ENCODE measurements at places on chromosomes 1 and 21.

- DNase-seq = no peak
These were observed 73.5 kb downstream of the EPS15 start for GRCh38 chr1:51445351-51446090.

- DNase-seq = no peak
These were observed 3.7 kb downstream of the LENEP start for GRCh38 chr1:154996966-154997701.

DNA sequence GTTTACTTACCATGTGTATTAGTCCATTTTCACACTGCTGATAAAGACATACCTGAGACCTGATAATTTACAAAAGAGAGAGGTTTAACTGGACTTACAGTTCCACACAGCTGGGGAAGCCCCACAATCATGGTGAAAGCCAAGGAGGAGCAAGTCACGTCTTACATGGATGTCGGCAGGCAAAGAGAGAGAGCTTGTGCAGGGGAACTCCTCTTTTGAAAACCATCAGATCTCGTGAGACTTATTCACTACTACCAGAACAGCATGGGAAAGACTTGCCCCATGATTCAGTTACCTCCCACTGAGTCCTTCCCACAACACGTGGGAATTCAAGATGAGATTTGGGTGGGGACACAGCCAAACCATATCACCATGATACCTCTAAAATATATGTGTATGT lies 39.3 kb upstream of the ERRFI1 start:
- no peak for DNase-seq

DNA sequence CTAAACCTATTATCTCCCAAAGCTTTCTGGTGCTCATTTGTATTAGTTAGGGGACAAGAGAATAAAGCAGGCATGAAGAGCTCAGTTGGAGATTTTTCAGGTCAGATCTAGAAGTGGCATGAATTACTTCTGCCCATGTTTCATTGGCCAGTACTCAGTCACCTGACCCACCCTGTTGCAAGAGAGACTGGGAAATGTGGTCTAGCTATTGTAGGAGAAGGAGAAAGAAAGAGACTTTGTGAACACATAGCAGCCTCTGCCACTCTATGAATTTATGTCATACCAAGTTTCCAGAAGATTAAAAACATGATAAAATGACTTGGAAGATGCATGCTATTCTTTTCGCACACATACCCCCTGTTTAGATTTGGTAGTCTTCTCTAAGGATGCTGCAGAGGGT lies 302.3 kb upstream of the RUNX1 start:
- no peak for DNase-seq

DNA sequence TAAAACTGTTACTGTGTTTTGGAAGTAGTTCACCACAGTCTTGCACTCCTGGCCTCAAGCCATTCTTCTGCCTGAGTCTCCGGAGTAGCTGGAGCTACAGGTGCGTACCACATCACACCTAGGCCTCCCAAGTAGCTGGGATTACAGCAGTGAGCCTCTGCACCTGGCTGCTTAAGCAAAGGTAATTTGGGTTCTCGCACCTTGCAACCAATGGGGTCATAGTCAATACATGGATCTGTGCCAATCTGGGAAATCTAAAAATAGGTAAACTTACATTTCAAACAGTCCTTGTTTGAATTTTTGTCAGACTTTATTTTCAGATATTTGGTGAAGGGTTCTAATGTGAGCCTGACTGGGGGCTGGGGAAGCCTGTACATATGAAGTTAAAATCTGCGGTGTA lies 466.5 kb downstream of the PCP4 start:
- no peak for DNase-seq

DNA sequence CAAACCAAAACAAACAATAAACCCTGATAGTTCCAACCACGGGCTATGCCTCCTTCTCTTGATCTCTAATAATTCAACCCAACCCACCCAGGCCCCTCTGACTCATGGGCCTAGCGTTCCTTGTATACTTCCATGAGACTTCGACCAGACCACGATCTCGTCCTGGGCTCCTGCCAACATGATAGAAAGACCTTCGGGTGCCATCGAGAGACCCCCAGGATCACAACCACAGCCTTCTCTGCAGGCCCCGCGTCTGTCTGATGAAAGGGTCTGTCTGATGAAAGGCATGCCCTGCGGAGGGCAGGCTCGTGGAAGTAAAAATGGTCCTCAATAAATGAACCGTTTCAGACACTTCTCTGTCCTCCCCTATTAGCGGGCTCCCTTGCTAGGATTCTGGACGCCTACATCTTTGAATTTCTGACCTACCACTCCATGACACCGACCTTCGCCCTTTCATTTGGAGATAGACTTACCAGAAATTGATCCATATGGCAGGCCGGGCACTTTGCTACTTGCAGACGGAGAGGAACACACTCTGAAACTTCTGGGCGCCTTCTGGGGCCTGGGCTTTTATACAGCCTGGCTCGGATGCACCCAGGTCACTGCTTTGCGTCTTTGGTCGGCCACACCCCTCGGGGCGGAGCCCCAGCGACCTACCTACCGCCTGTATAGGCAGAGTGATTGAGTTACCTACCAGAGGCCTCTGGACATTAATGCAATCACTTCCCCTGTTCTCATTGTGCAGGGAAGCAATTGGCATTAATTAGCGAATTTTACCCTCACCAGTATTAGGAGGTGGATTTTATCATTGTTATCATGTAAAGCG lies 5.3 kb upstream of the KLF18 start:
- DNase-seq = no peak

DNA sequence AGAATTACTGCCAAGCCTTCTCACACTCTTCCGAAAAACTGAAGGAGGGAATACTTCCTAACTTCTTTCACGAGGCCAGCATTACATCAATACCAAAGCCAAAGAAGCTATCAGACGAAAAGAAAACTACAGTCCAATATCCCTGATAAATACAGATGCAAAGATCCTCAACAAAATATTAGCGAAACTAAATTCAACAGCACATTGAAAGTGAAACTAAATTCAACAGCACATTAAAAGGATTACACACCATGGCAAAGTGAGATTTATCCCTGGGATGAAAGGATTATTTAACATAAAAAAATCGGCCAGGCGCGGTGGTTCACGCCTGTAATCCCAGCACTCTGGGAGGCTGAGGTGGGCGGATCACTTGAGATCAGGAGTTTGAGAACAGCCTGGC lies 176.8 kb downstream of the FAF1 start:
- no peak for DNase-seq

- DNase-seq = no peak
These were observed 43.8 kb downstream of the SLX9 start for GRCh38 chr21:44983421-44984206.

DNA sequence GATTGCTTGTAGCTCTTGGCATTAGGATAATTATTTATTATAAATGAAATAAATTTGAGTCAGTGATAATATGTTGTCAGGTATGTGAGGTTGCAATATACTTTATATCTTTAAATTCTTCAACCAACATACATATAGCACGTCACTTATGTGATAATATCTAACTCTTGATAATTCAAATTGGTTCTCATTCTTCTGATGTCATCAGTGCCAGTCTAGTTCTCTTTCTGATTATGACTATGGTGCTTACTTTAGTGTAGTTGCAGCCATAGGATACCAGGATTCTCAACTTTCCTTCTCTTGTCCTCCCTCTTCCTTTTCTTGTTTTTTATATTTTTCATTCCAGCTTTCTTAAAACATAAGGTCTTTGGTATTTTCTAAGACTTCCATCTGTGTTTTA lies 34.8 kb upstream of the ATP6V1G3 start:
- no peak for DNase-seq

- no peak for DNase-seq
These were observed 13.4 kb downstream of the TMEM63A start for GRCh38 chr1:225868631-225869330.

GRCh38 chr1:204929487-204930154 lies 59.0 kb downstream of the NFASC start:
- DNase-seq = no peak

DNA sequence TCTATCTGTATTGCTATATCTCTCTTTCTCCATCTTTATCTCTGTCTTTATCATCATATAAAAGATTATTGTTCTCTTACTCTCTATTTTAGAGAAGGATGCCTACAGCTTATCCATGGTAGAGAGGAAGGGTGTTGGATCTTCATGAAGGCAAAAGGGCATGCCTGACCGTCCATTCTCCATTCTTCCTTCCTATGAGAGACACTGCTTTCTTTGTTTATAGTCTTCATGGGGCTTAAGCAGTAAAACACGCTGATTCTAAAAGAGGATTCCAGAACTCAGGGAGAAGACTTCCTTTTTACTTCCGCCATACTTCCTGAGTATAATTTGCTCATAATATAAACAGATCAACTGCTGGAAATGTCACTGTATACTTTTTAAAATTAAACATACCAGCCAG lies 44.0 kb downstream of the PDE4B start:
- DNase-seq = no peak

DNA sequence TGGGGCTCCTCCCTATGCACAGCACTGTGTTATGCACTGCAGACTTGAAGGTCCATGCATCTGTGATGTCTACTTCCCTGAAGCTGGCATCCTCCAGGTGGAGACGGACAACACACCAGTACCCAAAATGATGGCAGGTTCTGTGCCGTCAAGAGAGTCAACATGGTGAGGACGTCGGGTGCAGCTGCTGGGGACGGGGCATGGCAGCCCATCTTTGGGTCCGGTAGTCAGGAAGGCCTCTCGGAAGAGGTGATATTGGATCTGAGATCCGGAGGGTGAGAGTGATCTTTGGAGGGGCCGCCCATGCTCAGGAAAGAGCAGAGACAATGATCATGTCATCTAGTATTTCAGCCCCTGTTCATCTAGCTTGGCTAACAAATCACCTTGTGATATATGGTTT lies 104.1 kb downstream of the RIPK4 start:
- no peak for DNase-seq

DNA sequence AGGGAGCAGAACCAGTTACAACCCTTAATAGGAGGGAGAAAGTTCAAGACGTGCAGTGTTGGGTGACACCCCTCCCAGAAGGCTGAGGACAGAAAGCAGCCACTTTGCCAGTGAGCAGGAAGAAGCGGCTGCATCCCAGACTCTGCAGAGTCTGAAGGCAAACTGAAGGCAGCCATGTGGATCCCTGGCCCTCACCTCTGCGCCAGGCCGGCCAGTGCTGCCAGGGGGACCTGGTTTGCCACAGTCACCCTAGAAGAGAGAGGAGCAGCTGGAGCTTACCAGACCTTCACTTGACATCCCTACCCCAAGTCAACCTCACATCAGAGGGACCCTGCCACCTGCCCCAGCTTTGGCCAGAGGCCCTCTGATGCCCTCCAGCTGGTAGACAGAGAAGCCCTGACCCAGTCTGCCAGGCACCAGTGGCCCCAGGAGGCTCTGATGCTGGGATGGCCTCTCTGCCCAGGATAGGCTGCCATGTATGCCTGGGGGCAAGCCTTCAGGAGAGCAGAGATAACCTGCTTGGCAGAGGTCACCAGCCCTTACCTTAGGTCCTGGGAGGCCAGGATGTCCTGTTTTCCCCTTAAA lies 16.3 kb upstream of the PEF1 start:
- DNase-seq = no peak

- DNase-seq = peak; percentile 61
These were observed 577 bp upstream of the CEP350 start for GRCh38 chr1:179953974-179954492.

DNA sequence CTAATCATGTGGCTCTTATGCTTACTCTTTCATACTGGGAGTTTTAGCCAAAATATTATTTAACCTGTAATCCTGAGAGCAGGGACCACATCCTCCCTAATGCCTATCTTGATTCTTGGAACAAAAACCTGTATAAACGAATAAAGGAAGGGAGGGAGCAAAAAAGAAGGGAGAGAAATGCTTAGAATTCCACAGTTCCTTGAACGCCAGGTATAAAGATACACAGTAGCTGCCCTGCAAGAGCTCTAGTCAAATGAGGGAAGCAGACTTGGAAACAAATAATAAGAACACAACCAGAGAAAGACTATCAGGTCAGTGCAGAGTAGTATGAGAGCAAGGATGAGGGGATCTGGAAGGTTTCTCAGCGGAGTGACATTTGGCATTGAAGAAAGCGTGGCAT lies 116.3 kb downstream of the SLC30A10 start:
- DNase-seq = no peak

- no peak for DNase-seq
These were observed 98.8 kb downstream of the GLIS1 start for GRCh38 chr1:53639996-53640700.

DNA sequence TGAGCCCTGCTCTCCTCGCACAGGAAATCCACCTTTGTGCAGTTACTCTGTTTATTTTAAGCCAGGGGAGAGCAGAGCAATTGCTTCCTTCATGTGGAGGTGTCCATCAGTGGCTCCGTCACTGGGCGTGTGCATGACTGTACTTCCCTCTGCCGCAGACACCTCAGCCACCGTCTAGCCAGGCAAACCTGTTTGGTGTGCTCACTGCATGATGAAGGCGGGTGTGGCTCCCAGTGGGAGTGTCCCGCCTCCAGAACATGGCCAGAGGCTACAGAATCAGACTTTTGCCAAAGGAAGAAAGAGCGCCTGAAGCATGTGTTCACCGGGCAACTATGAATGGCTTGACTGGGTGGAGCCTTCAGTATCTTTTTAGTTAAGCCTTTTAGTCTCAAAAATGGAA lies 26.1 kb upstream of the LAMC2 start:
- no peak for DNase-seq
